ENCODE measurements at places on chromosomes 7 and 10.

DNA sequence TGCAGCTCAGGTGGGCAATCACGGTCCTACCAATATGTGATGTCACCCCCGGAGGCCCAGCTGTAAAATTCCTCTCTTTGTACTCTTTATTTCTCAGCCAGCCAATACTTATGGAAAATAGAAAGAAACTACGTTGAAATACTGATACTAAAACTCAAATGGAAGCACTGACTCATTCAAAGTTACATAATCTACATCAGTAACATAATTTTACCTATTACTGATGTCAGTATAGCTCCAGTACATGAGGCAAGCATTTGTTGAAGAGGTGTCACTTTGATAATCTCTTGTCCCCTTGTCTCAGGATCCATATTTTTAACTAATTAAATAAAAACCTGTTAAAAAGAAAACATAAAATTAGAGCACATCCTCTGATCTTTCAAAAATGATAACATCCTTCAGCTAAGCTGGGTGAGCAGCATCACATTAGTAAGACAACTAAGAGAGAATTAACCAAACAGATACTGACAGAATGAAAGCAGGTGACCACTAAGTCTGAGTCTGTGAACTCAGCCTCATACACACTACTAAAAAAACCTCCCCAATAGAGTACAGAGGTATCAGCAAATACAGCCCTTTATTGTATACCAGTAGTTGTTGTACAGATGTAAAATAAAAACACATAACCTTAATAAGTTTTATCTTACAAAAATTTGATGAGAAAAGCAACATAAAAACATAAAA is 17.6 kb downstream of the SLC25A40 start:
- no peak for DNase-seq

GRCh38 chr7:47288060-47288459 is 293.9 kb downstream of the TNS3 start:
- no peak for DNase-seq

- DNase-seq, result no peak
Observed at GRCh38 chr10:113035732-113036312, 85.8 kb downstream of the TCF7L2 start.

DNA sequence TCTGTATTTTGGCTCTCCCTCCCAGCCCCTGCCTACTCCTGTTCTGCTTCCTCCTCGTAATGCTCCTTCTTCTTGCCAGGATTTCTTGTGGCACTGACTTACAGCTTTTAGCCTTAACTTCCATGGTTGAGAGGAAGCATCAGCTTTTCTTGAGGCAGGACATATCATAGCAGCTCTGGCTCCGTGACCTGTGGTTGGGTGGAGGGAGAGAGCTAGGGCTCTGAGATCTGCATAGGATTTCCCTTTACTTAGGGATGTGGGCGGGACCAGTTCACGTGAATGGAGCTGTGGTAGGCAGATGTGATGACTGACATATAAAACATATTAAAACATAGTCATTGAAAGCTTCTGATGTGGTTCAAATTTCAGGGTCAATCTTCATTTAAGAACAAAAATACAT is 10.6 kb upstream of the RAB11FIP2 start:
- DNase-seq, result no peak

- no peak for DNase-seq
Observed at GRCh38 chr10:26516540-26517101, 78.5 kb downstream of the APBB1IP start.

DNA sequence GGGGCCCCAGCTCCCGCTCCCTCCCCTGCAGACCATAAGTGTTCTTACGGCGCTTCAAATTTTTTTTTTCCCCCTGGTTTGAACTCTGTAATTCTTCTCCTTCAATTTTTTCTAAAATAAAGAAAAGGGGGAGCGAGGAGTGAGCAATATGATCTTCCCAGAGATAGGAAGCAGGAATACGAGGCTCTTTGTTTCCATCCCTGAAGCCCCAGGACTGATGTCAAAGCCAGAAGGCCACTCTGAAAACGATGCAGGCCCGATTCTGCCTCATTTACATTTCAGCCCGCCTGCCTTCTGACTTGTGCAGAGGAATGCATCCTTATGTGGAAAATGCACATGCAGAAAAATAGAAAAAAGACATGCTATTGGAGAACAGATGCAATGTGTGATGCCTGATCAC is 401.5 kb upstream of the MKI67 start:
- DNase-seq, result no peak

DNA sequence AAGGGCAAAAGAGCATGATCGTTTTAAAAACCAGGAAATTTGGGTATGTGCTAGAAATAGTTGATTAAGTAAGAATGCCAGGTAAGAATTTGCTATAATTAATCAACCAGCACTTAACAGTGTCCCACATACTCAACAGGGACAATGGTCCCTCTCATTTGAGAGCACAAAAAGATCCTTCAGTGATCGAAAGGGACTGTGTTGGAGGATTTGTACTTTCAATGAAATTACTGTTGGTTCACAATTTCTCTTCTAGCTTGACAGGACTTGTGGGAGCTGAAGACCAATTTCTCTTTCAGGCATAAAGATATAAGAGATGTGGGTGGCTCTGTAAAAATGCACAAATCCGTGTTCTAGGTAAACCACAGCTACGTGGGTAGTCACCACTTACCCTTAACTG is 12.5 kb upstream of the PLEKHS1 start:
- DNase-seq, result no peak

DNA sequence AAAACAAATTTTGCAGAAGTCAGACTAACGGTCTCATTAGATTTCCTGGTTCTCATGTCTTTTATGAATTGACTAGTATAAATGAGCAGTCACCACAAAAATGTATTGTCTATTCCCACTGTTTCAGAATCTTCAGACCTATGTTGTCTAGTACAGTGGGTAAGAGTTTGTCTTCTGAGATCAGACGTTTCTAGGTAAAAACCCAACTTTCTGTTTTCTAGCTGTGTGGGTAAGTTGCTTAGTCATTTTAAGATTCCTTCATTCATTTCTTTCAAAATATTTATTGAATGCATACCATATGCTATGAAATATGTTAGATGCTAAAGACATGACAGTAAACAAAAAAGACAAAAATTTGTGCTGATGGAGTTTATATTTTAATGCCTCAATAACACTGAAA is 156.3 kb downstream of the POLR1F start:
- DNase-seq, result peak; percentile 15

GRCh38 chr10:24339387-24339786 is 130.4 kb downstream of the KIAA1217 start:
- no peak for DNase-seq

- DNase-seq, result peak; percentile 54
Observed at GRCh38 chr7:151087245-151088018, 1.2 kb downstream of the AGAP3 start.

DNA sequence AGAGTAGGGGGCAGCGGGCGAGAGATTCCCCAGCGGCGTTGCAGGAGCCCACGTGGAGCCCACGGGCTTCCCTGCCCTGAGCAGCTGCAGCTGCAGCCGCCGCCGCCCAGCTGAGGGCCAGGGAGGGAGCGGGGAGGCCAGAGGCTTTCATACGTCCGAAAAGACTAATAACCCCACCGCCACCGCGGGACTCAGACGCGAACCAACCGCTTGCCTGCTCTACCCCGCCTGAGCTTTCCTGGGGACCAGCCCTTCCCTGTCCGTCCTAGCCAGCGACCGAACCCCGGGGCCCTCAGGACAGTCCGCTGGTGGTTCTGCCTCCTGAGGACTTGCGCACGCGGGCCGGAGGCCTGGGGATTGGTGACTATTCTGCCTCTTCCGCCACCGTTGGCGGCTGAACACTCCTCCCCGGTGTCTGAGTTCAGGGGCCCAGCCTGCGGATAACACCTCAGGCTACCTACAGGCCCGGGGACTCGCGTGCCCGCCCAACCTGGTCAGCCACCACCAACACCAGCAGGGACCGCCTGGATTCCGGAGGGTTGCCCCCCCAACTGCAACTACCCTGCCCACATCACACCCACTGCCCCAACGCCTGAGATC is 18.4 kb downstream of the IFT22 start:
- DNase-seq, result no peak

DNA sequence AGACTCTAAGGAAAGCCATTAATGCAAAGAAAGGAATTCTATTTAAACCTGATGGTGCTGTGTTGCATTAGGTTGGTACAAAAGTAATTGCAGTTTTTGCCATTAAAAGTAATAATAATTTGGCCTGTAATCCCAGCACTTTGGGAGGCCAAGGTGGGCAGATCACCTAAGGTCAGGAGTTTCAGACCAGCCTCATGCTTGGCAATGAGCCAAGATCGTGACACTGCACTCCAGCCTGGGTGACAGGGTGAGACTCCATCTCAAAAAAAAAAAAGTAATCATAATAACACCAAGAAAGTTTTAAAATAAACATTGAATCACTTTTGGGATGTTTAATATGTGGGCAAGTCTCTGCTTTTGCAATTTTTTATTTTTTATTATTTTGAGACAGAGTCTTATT is 107.3 kb upstream of the FRMD4A start:
- no peak for DNase-seq

- DNase-seq, result no peak
Observed at GRCh38 chr10:84719687-84720086, 391.3 kb downstream of the CCSER2 start.

DNA sequence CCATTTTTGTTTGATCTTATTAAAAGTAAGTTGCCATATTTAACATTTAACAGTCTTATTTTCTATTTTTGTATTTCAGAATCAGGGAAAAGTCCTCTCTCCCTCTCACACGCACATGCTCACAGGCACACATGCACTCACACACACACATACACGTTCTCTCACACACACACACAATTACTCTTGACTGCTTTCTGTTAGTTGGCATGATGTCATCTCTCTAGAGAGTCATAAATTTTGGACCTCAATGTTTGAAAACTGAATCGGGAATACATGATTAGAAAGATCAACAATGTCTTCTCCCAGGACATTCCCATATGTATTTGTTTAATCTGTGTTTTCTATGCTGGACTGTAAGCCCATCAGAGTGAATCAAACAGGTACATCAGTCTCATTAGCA is 165.7 kb upstream of the AHR start:
- no peak for DNase-seq

GRCh38 chr7:290554-291372 is 793 bp downstream of the FOXL3 start:
- DNase-seq, result no peak

- no peak for DNase-seq
Observed at GRCh38 chr10:48923748-48924147, 15.9 kb downstream of the LRRC18 start.

DNA sequence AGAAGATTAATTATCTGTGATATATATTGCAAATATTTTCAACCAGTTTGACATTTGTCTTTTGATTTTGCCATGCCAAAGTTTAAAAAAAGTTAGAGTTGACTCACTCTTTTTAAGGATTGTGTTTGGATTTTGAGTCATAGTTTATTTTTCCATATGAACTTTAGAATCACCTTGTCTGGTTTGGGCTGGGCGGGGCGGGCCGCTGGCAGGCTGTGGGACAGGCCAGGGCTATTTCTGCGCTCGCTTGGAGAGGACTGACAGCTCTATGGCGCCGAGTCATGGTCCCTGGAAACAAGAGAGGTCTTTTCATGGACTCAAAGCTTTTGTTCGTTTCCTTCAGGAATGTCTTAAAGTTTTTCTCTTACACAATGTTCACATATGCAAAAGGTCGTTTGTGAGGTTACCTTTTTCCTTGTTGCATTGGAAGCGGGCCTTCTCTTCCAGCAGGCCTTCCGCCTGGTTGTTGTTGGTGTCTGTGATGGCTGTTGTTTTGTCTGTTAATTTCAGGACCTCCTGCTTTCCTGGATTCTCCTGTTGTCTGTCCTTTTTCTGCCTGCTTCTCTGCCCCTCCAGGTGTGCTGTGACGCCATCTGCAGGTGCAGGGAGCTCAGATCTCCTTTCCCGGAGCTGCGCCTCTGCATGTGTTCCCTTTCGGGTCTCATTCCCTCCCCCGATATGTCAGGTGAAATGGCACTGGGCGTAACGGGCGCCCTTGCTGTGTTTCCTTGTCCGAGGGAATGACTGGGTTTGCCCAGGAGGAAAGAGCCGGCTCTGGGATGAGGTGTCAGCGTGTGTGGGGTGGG is 53.8 kb downstream of the INPP5A start:
- DNase-seq, result no peak

DNA sequence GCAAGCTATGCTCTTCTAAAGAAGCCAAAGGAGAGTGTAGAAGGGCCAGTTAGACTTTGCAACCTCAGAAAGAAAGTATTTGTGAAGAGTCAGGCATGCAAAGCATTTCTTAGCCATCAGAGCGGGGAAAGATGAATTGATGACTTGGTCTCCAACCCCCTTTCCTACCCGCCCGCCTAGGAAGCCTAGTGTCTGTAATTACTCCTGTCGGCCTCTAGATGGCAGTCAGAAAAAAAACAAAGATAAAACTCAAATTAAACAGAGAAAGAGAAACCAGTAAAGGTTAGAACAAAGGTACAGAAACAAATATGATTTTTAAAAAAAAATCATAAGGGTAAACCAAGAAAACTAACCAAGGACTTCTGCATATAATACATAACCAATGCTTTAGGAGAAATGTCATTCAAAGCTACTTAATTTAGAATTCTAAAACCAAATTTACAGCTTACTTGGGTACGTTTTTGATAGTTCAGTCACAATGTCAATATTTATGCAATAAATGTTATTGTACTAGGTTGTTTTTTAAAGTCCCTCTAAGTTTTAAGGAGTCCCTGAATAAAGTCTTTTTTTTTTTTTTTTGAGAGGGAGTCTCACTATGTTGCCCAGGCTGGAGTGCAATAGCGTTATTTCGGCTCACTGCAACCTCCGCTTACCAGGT is 97.6 kb downstream of the LYZL1 start:
- peak; percentile 43 for DNase-seq

DNA sequence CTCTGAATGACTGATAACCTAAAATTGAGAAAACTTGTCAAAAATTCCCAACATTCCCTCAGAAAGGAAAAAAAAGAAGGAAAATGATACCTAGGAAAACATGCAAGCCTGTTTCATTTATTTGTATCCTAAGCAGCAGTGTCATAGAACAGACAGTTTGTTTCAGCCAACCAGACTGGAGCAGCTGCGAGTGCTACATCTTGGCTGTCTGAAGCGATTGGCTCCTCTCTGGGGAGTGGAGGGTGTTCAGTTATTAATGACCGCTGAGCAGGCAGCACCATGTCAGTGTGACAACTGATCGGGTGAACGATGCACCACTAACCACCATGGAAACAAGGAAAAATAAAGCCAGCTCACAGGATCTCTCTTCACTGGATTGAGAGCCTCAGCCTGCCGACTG is at the start of gene LRRN3:
Gene LRRN3, plus strand, starts transcription at position 282 of the 400 bp plus-strand sequence. CDS start 31,646 bp downstream, outside the sequence.
- DNase-seq, result peak; percentile 79

- no peak for DNase-seq
Observed at GRCh38 chr7:16267953-16268820, 153.2 kb downstream of the CRPPA start.

DNA sequence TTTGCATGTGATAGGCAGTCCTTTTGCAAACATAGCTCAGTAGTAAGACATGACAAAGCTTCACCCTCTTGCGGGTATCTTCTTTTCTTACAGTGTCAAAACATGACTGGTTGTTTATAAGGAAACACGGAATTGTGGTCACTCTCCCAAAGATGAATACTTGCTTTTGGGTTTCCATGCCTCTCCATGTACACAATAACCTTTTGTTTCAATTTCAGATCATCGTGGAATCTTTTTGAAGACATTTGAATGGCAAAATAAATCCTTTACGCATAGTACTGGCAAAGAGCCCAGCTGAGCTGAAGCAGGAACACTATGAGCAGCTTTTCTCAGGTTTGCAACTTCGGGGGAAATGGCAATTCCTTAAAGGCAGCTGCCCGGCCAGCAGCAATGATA is 156.8 kb upstream of the FRMD4A start:
- DNase-seq, result no peak

GRCh38 chr10:100360234-100360633 is 13.2 kb downstream of the SCD start:
- DNase-seq, result no peak

Data from activated CD4-positive, alpha-beta T cell treated with anti-CD3 and anti-CD28 coated beads, Interleukin-2, Interleukin-6, amounts not matched to agents 100 ng/mL and 50 ng/mL, durations not matched to agents 16 hours and 8 hours (primary cell).